ENCODE measurements at places on chromosomes 1 and 21.

DNA sequence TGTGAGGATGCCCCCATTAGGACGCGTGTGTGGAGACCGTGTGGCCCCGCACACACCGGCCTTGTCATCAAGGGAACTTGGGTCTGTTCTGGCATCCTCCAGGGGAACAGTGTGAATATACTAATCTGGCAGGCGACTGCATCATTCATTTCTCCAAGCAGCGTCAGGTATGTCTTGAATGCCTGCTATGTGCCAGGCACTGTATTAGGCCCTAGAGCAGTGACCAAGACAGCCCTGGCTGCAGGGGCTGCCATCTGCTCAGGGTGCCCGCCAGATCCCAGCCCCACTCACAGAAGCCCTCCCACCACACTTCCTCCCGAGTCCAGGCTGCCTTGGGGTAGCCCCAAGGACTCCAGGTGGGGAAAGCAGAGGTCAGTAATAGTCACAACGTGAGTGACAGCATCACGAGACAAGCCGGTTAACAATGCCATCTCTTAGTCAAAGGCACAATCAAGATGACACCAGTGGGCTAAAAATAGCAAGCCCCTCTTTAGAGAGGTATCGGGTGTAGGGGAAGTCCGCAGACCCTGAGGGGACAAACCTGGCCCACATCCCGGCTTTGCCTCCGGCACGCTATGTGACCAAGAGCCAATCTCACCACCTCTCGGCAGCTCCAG, 7.5 kb upstream of the LAPTM5 start:
- DNase-seq = no peak

GRCh38 chr21:16644685-16645084, 868.2 kb upstream of the CXADR start:
- DNase-seq = no peak

DNA sequence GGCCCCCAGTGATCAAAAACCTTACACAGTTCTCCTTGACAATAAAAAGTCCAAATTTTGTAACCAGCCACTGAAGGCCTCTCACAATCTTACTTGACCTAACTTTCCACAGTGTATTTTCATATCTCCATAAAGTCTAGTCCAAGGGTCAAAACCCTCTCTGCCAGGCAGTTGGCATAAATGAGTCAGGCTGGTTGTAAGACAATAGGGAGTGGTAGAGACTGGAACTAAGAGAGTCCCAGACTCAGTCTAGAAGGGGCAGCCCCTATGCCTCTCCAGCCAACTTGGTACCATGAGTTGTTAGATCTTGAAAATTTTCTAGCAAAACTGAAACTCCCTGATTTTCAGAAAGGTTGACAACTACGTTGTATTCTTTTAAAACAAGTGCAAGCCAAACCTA, 21.0 kb downstream of the KIF21B start:
- no peak for DNase-seq

- no peak for DNase-seq
Measured at GRCh38 chr21:28910280-28910887, 82.3 kb downstream of the LTN1 start.

DNA sequence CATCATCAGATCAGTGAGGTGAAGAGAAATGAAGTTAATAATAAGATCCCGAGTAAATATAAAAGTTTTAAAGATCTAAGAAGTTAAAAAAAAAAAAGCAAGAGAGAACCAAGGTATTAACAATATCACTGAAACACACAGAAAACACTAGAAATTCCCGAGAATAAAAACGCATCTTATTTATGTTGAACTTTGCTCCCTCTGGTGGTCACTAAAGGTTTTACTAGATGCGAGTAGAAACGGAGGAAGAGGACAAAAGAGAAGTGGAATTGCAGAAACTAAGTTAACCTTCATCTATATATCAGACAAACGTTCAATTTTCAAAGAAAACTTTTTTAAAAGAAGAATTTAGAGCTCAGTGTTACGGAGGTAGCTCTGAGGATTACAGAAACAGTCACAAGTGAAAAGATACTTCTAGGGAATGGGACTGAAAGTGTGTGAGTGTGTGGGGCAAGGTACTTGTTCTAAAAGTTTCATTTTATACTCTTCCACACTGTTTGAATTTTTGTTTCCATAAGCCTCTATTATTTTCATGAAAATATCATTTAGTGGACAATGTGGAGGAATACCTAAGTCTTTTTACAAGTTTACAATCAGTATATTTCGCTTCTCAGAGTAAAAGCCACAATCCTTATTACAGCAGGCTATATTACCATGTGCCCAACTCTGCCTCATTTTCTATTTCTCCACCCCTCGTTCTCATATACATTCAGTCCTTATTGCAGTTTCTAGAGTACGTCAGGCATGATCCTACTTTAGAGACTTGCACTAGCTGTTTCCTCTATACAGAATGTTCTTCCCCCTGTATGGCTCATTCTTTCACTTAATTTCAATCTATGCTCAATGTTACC, 19.7 kb downstream of the ACBD6 start:
- no peak for DNase-seq

- no peak for DNase-seq
Measured at GRCh38 chr1:179127163-179127895, 45.5 kb downstream of the TOR3A start.

DNA sequence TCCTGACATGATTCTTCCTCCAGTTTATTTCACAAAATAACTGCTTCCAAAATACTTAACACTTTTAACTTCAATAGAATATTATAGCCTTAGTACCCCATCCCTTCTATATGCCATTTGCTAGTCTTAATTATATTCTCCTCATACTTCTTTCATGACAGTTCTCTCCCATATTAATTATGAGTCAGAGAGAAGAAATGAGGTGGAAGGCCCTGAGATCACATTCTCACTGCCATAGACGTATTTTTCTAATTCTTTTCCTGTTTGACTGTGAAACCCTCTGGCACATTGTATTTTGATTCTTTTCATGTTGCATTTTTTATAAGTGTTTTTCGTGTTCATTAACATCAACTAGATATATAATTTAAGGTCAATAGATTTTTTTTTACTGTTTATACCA, 88.4 kb downstream of the GTF2B start:
- DNase-seq = no peak
